ENCODE measurements at places on chromosomes 5 and 9.

DNA sequence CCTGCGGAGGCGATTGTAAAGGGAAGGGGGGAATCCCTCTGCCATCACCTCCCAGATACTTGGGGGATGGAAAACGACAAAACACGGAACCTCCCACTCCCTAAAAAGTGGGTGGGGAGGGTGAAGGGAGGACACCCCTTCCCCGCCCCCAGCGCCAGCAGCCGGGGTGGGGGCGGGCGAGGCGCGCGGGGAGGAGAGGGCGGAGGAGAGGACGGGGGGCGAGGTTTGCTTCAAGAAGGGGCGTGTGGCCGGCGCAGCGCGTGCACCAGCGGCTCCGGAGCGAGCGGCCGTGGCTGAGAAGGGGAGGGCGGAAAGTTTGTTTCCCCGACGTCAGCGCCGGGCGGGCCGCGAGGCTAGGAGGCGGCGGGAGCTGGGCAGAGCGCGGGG lies at the start of gene PRRX2:
TSS of gene PRRX2 (plus strand) at position 259 of the 387 bp plus-strand sequence. CDS start 221 bp downstream, outside the sequence.
- no peak for DNase-seq

GRCh38 chr5:77146896-77147295 lies 59.8 kb upstream of the ZBED3 start:
- DNase-seq, result no peak

GRCh38 chr5:124438903-124439281 lies 307.5 kb downstream of the ZNF608 start:
- no peak for DNase-seq

- DNase-seq, result no peak
Observed at GRCh38 chr5:176542596-176543427, 5.6 kb upstream of the RNF44 start.
